ENCODE measurements at places on chromosomes 11 and 22. TPM values are rescaled to one million over a fixed set of nuclear protein-coding genes. Genes with fewer than 3 reads are reported as not detected.

- no peak for DNase-seq
Observed at GRCh38 chr11:88814076-88814475, 251.7 kb downstream of the GRM5 start.

DNA sequence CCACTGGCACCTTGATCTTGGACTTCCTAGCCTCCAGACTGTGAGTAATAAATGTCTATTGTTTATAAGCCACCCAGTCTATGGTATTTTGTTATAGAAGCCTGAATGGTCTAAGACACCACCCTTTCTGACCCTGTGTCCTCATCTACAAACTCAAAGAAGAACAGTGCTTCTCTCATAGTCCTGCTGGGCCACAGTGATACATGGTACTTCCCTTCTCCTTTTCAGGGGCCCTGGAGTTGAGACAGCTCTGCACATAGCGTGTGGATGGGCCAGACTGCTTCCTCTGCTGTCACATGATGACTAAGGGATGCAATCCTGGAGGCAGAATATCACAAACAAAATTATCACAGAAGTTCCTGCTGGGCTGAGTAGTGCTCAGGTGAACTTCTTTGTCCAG, 5.0 kb downstream of the KCNJ11 start:
- DNase-seq, result no peak

DNA sequence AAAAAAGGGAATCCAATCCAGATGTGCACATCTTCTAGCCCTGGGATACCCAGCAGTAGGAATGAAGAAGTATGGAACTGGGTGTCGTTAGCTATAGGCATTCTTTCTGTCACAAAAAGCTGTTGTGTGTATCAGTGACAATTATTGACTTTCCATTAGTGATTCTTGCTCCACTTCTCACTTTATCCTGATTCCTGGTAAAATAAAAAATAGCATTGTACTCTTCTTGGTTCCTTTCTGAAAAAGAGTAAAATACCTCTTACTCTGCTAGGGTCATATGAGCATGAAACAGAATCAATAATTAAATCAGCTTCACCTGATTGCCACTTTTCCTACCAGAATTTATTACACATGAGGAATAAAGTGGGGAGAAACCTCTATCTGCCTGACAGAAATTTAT, at the start of gene OR52E6:
TSS of gene OR52E6 (minus strand) at position 101 of the 400 bp plus-strand sequence. CDS start at position 101, 0 bp downstream.
- DNase-seq, result no peak

PPME1 gene
- 45.7 TPM for total RNA-seq

RGL4 gene
- not detected for total RNA-seq

DNA sequence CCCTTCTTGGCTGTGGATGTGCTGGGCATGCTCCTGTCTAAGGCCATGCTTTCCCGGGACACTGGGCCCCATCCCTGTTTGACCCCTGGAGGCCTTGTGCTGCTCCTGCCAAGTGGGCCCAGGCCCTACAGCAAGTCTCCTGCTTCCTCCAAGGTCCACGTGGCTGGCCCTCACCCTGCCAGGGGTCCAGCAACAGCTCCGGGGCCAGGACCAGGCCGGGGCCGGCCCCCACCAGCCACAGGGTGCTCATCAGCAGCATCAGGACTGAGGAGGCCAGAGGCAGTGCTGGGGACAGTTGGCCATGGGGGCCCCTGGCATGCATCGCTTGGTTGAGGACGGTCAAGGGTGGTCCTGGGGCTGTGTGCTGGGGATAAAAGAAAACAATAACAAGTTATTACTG, 2.5 kb downstream of the RHBDD3 start:
- no peak for DNase-seq

DNA sequence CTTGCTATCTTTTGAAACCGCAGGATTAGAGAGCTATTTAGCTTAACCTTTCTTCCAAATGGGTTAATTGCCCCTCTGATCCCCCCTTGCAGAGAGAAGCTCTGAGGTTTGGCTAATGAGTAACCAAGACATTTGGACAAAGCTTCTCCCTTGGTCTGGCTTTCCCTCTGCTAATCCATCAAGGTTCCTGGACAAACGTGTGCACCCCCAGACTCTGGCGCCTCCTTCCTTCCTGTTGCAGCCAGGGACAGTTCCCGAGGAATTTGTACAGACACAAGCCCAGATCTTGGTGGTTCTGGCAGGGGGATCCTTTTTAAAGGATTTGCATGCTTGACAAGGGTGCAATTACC, 1.6 kb downstream of the KIAA1671 start:
- no peak for DNase-seq

BAIAP2L2 gene
- total RNA-seq, result under 0.01 TPM

DNA sequence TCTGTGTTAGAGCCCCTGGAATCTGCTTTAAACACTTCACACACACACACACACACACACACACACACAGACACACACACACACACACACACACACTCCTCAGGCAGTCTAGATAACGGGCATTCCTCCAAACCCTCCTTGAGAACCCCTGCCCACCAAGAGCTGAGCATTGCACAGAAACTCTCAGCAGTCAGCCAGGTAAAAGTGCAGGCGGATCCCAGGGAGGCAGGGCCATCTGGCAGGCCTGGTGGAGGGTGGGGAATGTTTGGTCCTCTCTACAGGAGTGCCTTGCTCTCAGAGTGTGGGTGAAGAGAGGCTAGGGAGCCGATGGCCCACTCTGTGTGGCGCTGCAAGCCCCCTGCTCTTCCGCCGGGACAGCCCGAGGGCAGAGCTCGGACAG, 190.2 kb downstream of the BUD13 start:
- no peak for DNase-seq

- no peak for DNase-seq
Observed at GRCh38 chr22:28411125-28411524, 268.5 kb downstream of the TTC28 start.

MN1 gene
- 26.5 TPM for total RNA-seq

- no peak for DNase-seq
Observed at GRCh38 chr11:26158251-26158650, 173.7 kb upstream of the ANO3 start.

- no peak for DNase-seq
Observed at GRCh38 chr11:46850829-46851380, 4.8 kb upstream of the CKAP5 start.

Data from frontal cortex (tissue), 4 donors.